Placental pericyte (primary cell): ENCODE measurements at places on chromosomes 13 and 19. TPM values are rescaled to one million over a fixed set of nuclear protein-coding genes. Genes with fewer than 3 reads are reported as not detected.

The CLEC17A gene
- 0.14 TPM in 1 of 2 replicates, not detected in the other for total RNA-seq

The IL27RA gene
- total RNA-seq: 0.88 and 2.4 TPM in 2 replicates

The MTIF3 gene
- 30.2 and 49.2 TPM in 2 replicates for total RNA-seq

The SPRED3 gene
- total RNA-seq: 3.7 and 10.2 TPM in 2 replicates

The CGB3 gene
- total RNA-seq: not detected in 2 replicates
